ENCODE measurements at places on chromosomes 5 and 9.
A peak's percentile ranks its signal among the peaks of the same experiment; 100 is the strongest.

DNA sequence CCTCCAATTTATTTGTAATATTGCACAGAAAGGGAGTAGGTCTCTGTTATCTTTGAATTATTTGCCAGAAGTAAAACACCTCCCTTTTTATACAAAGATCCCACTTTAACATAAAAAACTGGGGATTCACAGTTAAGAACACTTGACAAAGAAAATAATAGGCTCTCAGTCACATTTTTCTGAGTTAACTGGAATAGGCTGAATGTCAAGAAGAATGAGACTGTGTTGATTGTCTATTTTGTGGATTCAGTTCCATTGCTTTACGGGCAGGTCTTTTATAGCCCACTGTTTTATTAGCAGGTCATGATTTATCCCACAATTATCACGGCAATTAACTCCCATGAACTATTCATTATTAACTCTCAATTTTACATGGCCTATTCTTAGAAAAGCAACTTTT, 427.4 kb downstream of the CTNND2 start:
- DNase-seq, result no peak

GRCh38 chr9:72814083-72814597, 138.7 kb downstream of the ALDH1A1 start:
- DNase-seq, result no peak

GRCh38 chr9:27125936-27126335, 16.9 kb downstream of the TEK start:
- DNase-seq, result no peak

DNA sequence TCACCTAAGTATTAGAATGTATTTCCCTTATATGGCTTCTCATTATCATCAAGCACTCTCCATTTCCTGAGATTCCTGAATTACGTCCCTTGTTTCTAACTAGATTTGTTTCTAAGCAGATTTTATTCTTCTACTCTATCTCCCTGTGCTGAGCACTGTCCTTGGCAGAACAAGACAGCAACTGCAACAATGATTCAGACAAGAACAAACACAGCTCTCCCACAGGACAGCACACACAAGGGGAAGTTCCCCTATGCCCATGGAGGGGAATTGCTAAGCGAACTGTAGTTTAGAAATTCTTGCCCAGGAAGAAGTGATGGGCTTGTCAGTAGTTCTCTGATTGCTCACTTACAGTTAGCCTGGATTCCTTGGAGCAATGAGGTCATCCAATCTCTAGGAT, 759.9 kb downstream of the DTWD2 start:
- DNase-seq, result no peak

DNA sequence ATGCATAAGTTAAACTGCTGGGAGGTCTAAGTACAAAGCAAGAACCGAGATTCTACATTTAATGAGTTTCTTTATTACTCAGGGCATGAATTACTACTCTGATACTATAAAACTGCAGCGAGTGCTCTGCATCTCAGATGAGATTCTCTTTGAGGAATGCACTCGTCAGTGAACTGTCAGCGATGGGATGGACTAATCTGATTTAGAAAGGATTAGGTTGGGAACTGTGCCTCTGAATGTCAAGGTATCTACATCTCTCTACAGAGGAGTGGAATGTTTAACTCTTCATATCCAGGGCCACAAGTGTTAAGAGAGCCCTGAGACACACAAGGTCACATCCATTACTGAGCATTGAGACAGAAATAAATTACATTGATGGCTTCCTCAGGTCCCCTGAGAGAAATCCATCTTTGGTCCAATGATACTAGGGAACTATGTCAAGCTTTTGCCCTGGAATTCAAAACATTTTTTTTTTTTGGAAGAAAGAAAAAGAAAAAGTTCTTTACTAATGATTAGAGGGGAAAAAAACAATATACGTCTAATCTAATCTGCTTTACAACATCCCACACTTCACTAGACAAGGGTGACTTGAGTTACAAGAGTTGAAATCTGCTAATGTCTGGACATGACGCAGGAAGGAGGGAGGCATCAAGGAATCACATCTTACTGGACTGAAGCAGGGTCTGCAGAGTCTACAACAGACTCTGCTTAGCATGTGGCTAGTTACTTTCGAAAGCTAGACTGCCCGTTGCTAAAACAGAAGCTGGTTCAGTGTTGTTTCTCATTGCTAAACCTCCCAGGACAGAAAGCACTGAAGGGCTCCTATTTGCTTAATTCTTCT, 270.0 kb upstream of the TLE4 start:
- DNase-seq, result no peak

- DNase-seq, result no peak
These were observed 189.7 kb downstream of the MEF2C start for GRCh38 chr5:88693071-88693932.

DNA sequence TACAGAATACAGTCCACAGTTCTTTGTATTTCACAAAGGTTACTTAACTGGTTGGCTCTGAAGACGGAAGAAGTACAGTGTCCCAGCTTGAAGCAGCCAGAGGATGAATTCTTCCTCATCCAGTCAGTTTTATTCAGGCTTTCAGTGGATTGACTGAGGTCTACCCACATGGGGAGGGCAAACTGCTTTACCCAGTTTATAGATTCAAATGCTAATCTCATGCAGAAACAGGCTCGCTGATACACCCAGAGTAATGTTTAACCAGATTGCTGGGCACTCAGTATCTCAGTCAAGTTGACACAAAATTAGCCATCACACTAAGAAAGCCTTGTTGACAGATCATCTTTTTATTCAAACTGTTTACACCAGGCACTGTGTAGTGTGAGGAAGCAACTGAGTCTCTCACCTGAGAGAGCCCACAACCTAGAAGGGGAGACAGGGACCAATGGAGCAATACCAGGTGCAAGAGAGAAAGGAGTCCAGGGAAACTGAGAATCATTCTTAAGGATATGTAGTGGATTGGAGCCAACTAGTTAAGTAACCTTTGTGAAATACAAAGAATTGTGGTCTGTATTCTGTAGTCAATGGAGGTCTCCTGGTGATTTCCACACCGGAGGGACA, 15.9 kb downstream of the LRRC70 start:
- no peak for DNase-seq

- DNase-seq, result no peak
These were observed 38.8 kb upstream of the NDFIP1 start for GRCh38 chr5:142069606-142070399.

- no peak for DNase-seq
These were observed 62.4 kb downstream of the ZNF354C start for GRCh38 chr5:179122411-179123108.

GRCh38 chr5:151027961-151028479, 7.6 kb downstream of the GPX3 start:
- DNase-seq, result no peak

- DNase-seq, result no peak
These were observed 47.3 kb upstream of the CDKN2B start for GRCh38 chr9:22056402-22056801.

GRCh38 chr9:109780453-109781033, 545 bp downstream of the PALM2AKAP2 start:
- DNase-seq, result peak; percentile 26

GRCh38 chr9:121727295-121728020, 76.0 kb downstream of the DAB2IP start:
- DNase-seq, result no peak

GRCh38 chr9:127316586-127317323, 52.2 kb downstream of the GARNL3 start:
- DNase-seq, result no peak

DNA sequence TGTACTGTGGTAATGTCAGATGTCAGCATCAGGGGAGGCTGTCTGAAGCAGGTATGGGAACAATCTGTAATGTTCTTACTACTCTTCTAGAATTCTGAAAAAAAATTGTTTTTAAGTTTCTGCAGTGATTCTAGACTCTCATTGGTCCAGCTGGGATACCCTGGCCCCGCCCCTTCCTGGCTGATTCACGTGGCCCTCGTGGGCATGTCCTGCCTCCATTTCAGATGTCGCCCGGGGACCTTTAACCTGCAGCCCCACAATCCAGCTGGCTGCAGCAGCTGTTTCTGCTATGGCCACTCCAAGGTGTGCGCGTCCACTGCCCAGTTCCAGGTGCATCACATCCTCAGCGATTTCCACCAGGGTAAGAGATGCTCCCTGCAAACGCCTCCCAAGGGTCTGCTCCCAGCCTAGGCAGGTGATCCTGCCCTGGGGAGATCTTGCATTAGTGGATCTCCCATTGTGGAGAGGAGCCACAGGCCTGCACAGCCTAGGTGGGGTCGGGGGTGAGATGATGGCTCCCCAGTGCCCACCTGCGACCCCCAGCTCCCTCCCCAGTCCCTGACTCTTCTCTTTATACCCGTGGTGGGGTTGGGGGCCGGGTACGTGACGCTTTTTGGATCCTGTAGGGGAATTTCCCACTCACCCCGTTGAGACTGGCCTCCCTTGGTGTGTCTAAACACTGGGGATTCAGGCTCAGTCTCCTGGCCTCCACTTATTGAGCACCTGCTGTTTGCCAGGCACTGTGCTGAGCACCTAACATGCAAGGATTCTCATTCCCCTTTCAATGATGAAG, 36.5 kb downstream of the LAMC3 start:
- DNase-seq, result no peak

DNA sequence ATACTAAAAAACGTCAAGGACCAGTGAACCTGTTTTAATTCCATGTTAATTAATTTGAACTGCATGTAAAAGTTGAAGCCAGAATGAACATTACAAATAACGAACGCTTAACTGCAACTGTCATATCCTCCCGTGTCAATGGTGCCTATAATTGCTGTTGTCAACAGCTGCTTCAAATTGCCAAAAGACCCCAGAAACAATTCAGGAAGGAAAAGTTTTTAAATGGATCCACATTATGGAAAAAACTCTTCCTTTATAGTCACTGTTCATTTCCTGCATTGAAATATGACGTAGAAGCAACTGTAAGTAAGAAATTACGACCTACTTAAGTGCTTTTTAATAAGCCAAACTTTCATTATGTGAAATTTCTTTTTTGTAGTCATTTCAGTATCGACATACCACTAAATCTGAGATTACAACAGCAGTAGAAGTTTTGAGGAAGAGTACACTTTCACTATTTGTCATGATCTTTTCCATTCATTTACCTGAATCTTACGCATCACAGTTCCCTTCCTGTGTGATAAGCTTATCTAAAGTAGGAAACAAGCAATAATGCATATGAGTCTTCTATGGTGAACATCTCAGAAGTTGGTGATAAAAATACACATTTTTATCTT, 37.8 kb downstream of the MEF2C start:
- no peak for DNase-seq

GRCh38 chr5:88830567-88830966, 52.4 kb downstream of the MEF2C start:
- DNase-seq, result no peak

DNA sequence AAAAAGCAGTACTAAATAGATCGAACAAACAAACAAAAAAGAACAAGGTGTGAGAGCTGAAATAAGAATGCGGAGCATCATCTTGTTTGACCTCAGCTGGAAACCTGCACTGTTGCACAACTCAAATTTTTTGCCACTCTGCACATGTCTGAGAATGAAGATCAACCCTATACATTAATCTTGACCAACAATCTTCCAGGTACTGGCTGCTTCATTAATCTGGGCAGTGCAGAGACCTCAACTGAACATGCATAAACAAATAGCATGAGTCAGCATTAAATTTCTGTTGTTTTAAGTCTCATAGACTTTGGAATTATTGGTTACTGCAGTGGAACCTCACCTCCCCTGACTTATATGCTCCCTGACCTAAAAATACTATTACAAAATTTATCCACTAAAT, 114.6 kb upstream of the FTMT start:
- DNase-seq, result no peak

DNA sequence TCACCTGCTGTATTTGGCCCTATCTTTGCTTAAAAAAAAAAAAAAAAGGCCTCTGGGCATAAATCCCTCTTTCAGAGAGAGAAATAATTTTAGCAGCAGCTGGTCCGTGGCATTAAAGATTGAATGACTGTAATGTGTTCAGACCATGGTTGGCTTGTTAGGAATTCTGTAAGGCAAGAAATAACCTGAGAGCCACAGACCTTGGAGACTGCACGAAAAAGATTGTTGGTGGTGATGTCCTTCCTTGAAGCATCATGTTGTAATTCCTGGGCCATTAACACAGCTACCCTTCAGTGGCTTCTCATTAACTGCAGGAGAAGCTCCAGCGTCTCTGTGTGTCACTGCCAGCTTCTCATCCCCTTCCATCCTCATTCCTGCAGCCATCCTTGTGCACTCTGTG, 79.0 kb downstream of the SGCD start:
- DNase-seq, result no peak

GRCh38 chr5:76690704-76691466, 25.0 kb upstream of the F2R start:
- no peak for DNase-seq

DNA sequence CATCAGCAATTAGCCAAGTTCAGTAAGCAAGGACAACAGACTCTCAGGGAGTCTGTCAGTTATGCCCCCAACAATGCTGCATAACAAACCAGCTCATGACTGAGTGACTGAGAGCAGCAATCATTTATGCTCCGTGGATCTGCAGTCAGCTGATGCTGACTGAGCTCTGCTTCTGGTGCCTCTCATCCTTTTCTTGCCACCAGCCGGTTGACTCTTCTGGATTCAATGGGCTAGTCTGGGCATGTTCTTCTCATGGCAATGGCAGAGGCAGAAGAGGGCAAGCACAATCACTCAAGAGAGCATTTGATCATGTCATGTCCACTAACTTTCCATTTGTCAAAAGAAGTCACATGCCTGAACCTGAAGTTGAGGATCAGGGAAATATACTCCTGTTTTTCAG, 157.0 kb upstream of the NTRK2 start:
- DNase-seq, result no peak

GRCh38 chr5:141657937-141658545, 6.8 kb upstream of the FCHSD1 start:
- DNase-seq, result no peak

DNA sequence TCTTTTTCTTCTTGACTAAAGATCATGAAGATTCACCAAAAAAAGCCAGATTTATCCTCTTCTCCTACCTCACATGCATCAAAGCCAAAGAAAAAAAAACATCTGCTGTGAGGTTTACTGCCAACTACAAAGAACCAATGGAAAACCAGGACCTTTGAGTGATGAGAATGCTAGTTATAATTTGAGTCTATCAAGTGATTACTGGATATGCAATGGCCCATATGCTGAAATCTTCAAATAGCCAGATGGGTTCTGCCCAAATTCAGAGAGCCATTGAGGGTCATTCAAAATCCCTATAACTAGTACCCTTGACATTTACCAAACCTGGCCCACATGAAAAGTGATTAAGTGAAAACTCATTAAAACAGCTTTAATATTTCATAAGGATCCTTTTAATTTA, 78.4 kb upstream of the ACO1 start:
- DNase-seq, result no peak

DNA sequence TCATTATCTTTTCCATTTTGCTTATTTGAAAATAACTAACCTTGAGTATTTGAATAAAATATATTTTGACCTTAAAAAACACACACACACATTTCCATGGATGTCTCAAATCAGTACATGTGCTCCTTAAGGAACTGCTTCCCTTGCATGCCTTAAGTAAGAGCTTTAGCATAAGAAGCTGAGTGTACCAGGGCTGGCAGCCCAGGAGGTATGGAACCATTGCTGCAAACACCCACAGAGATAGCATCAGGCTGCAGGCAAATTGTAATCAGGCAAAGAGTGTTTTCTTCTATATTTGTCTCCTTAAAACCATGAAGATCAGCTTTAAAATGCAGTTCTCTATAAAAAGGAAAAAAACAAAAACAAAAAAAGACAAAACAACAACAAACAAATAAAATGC, 160.6 kb downstream of the PLK2 start:
- no peak for DNase-seq
